ENCODE measurements at places on chromosomes 7 and 10. TPM values are rescaled to one million over a fixed set of nuclear protein-coding genes. Genes with fewer than 3 reads are reported as not detected.

The PNLIPRP1 gene
- total RNA-seq, result not detected

The MBL2 gene
- not detected for total RNA-seq

The CDNF gene
- 0.38 TPM for total RNA-seq

The CFAP70 gene
- 0.13 TPM for total RNA-seq

The CFAP46 gene
- 0.76 TPM for total RNA-seq

The ADCYAP1R1 gene
- total RNA-seq, result under 0.01 TPM

The LRIT1 gene
- total RNA-seq, result not detected

The GNG11 gene
- total RNA-seq, result 460 TPM

All from dermis microvascular lymphatic vessel endothelial cell (primary cell).